Right cardiac atrium (tissue), 5 donors: ENCODE measurements at places on chromosomes 13 and 19. TPM values are rescaled to one million over a fixed set of nuclear protein-coding genes. Genes with fewer than 3 reads are reported as not detected.

GRCh38 chr13:29905845-29906244 is 55.4 kb upstream of the UBL3 start:
- DNase-seq = peak; percentile 48

DNA sequence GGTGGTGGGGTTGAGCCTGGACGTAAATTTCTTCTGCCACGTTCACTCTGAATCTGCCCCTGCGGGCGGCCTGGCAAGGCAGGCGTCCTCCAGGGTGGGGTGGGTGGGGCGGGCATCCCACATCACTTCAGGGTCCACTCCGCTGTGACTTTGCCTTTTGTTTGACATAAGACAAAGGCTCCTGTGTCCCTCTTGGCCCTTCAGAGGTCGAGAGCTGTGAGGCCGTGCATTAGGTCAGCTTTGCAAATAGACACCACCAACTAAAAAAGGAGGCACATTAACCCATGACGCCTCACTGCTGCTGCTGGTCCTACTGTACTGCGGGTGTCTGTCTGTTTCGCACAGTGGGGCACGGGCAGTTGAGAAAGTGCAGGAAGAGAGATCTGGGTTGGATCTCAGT is 10.5 kb upstream of the ZNF536 start:
- DNase-seq = no peak

DNA sequence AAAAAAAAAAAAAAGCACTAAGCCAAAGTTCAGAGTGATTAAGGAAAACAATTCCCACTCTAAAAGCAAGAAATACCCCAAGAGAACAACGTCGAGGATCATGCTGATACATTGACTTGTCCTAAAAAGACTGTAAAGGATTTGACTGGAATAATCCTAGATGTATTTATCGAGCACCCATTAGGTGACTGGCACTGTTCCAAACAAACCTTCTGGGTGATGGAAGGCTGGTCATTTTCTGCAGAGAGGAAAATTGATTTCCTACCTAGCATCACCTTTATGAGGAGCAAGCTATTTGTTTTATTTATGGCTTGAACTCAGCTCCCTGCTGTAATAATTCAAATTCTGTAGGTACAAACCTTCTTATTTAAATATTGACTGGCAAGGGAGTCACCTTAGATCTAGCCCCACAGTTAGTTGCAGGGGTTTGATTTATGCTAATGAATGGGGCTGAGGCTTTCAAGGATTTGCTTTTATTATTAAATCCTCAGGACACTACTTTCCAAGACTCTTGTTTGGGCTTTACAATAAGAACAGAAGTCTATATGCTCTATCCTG is 471.0 kb downstream of the OLFM4 start:
- no peak for DNase-seq

- DNase-seq = no peak
Measured at GRCh38 chr13:44879452-44880058, 109.7 kb downstream of the NUFIP1 start.

DNA sequence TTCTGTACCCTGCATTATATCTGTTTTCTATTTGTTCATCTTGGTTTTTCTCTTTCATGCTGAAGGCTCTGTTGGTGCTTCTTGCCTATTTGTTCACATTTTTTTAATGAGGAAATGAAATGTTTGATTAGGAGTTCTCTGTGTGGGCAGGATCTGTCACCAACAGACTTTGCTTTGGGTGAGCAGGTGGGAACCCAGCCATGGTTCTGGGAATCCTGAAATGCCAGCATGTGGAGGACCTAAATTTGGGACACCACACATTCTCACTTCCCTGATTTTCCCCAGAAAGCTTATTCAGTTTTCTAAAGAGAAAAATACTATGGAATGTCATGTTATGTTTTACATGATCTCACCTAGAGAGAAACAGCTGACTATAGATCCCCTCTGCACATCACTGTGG is 34.0 kb downstream of the TPT1 start:
- DNase-seq = no peak

DNA sequence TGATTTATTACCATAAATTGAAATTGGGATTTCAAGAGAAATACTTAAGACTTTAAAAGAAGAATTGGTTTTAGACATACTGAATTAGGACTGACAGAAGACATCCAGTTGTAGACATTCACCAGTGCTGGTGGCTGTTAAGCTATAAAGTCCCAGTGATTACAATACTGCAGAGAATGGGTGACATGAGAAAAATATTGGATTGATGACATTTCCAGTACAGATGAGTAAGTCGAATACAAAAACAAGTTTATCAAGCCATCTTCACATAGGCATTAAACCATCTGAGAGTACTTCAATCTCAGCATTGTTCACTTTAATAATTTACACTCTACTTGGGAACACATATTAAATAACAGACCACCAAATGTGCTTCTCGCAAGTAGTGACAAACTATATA is 66.8 kb downstream of the TBC1D4 start:
- no peak for DNase-seq

DNA sequence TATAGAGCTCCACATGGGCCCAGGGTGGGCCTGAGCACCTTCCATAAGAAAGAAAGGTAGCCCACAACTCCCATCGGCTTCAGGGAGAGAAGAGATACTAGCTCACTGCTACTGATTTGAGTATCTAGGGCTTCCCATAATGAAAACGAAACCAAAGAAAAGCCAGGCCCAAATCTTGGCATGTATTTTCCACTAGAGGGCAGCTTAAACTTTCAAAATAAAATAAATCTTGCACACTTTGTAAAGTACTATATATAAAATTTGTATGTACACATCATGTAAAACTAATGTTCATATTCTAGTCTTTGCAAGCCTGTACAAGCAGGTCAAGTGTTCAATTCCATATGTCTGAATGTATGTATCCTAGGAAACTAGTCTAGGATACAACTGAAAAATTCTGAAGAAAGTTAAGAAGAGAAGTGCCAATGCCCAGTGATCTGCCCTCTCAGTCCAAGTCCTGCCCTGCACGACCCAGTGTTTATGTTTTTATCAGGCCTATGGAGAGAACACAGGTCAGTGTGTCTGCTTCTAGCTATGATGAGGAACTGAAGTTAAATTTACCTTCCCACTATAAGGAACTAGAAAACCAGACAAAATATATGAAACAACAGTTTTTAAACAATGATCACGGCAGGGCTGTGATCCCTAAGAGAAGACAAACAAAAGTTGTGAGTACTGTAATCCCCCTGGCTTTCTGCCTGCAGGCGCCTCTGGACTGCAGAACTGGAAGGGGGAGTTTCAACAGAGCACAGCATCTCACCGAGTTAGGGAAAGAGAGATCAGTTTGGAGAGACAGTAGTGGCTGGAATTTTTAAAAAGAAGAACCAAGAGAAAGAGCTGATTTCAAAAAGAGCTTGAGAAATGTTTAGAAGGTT is 475.7 kb downstream of the UQCRFS1 start:
- no peak for DNase-seq

- peak; percentile 75 for DNase-seq
Measured at GRCh38 chr19:35993923-35994598, 927 bp upstream of the SDHAF1 start.

DNA sequence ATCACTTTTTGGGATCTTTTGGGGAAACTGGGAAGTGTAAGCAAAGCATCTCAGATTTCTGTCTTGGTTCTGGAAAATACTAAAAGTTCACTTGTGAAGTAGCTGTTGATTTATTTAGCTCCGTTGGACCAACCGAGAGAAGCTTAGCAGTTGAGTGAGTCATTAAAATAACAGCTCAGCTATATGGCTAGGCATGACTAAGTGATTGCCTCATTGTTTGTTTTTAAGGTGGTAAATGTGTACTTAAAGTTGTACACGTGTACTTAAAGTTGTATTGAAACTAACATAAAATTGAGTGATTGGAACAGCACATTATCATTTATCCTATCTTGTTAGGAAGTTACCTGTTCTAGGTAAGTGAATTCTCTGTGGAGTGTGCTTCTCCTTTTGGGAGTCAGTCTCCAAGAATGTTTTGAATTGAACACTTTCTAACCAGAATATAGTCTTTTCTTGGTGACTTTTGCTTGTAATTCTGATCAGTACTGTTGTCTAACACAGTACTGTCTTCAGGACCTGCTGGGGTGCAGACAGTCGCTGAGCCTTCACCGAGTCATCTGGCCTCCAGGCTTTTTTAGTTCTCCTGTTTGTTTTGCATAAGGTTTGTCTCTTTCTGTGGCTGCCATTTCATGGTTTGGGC is 2.9 kb upstream of the DCUN1D2 start:
- no peak for DNase-seq

ESD gene
- polyA plus RNA-seq = 147 TPM

MAST1 gene
- polyA plus RNA-seq = 0.20 TPM
